Lung (tissue), 17 donors: ENCODE measurements at places on chromosomes 12 and 14. TPM values are rescaled to one million over a fixed set of nuclear protein-coding genes. Genes with fewer than 3 reads are reported as not detected.

DNA sequence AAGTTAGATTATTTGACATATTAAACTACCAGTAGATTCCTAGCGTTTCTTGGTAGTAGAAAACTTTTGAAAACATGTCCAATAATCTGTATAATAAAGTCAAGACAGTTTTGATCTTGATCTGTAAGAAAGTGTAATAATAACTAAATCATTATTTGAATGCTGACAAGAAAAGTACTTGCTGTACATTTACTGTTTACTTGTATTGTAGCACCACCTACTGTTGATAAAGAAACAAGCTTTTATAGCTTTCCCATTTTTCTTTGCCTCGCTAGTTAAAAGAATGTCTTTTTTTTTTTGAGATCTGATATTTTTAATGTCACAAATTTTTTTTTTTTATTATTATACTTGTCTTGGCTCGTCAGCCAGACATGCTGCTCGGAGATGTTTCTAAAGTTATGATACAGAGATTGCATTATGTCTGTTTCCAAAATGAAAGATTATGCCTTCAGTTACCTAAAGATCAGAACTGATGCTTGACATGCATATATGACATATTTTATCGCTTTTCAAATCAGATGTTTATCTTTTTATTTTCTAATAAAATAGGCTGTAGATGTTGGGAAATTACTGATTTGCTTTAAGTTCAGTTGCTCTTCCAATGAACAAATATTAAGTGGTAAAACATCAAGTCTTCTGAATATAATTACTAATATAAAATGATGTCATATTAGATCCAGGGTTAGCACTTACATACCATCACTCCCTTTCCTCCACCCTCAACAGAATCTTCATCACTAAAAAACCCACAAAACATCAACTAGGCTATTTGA, 140.5 kb downstream of the AKAP6 start:
- H3K36me3 ChIP-seq, result no peaks in the 10 kb centered on the region
- no peaks in the 10 kb centered on the region for H3K27me3 ChIP-seq
- H3K27ac ChIP-seq, result peak overlapping the region; percentile 7
- peaks cover 21% of the 10 kb centered on the region for H3K4me1 ChIP-seq
- no peak overlapping the region for H3K4me3 ChIP-seq

GRCh38 chr12:9114946-9115345, 773 bp downstream of the A2M start:
- no peak overlapping the region for H3K27ac ChIP-seq
- H3K4me3 ChIP-seq, result no peak overlapping the region
- no peaks in the 10 kb centered on the region for H3K4me1 ChIP-seq
- no peak for DNase-seq
- H3K36me3 ChIP-seq, result peaks cover 2% of the 10 kb centered on the region
- H3K27me3 ChIP-seq, result no peaks in the 10 kb centered on the region

GRCh38 chr12:78229591-78230101, 399.0 kb downstream of the NAV3 start:
- H3K4me1 ChIP-seq, result no peaks in the 10 kb centered on the region
- no peaks in the 10 kb centered on the region for H3K27me3 ChIP-seq
- H3K27ac ChIP-seq, result no peak overlapping the region
- no peak overlapping the region for H3K4me3 ChIP-seq
- H3K36me3 ChIP-seq, result no peaks in the 10 kb centered on the region
- DNase-seq, result no peak

Gene MANSC1
- 26.7 TPM for total RNA-seq

Gene ITGA5
- total RNA-seq, result 131 TPM

GRCh38 chr12:114916541-114916940, 232.6 kb upstream of the TBX3 start:
- no peaks in the 10 kb centered on the region for H3K36me3 ChIP-seq
- DNase-seq, result peak; percentile 67
- no peak overlapping the region for H3K4me3 ChIP-seq
- H3K27ac ChIP-seq, result no peak overlapping the region
- H3K4me1 ChIP-seq, result peaks cover 31% of the 10 kb centered on the region
- no peaks in the 10 kb centered on the region for H3K27me3 ChIP-seq

DNA sequence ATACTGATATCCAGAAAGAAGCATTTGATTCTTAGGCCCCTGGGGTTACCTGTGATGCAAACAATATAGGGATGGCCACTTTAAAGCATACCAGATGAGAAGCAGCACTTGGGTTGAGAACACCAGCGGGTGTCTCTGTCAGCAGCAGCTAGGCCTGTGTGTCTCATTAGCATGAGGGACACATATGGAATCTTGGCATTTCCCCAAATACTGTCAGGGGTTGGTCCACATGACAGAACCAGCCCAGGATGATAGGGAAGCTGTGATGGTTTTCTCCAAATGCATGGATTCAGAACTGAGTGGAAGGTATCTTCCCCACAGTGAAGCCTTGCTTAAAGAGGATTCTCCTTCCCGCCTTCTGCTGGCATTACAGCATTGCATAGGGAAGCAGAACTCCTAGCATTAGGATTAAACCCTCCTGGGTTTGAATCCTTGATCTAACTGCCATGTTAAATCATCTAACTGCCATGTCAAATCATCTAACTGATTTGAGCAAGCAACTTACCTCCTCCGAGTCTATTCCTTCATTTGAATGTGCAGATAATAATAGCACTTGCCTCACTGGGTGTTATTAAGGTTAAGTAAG, 111.5 kb upstream of the WSCD2 start:
- no peaks in the 10 kb centered on the region for H3K4me1 ChIP-seq
- no peaks in the 10 kb centered on the region for H3K36me3 ChIP-seq
- DNase-seq, result no peak
- H3K27ac ChIP-seq, result no peak overlapping the region
- no peak overlapping the region for H3K4me3 ChIP-seq

Gene DDX23
- total RNA-seq, result 62.9 TPM

- H3K27ac ChIP-seq, result no peak overlapping the region
- H3K4me3 ChIP-seq, result no peak overlapping the region
- no peak for DNase-seq
- H3K4me1 ChIP-seq, result no peaks in the 10 kb centered on the region
- no peaks in the 10 kb centered on the region for H3K27me3 ChIP-seq
Measured at GRCh38 chr12:15971211-15971610, 60.1 kb downstream of the DERA start.

Gene LMNTD1
- 14.9 TPM for total RNA-seq

DNA sequence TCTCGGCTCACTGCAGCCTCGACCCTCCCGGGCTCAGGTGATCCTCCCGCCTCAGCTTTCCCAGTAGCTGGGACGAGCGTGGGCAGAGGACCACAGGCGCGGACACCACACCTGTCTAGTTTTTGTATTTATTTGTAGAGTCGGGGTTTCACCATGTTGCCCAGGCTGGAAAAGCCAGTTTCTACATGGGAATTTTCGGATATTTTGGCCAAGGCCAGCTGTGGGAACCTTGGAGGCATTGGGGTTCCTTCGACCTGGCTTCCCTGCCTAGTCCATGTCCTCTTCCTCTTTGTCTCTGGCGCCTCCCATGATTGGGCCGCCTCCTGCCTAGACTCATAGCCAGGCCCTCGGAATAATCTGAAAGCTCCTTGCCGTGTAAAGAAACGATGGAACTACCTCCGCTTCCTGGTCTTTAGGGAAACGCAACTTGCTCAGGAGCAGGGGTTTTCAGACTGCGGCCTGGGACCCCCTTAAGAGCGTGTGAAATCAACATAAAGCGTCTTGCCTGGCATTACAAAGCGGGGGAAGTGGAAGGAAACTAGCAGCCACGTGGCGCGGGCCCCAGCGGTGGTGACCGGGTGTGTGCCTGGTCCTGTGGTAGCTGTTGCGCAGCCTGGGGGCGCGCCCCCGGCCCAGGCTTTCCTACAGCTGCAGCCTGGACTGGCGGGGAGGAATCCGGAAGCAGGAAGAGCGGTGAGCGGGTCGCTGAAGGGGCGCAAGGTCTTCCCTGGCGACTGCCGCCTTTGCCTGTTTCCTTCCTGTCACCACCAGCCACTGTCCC, 1.4 kb upstream of the HSP90AA1 start:
- H3K4me1 ChIP-seq, result peaks cover 14% of the 10 kb centered on the region
- peak overlapping the region; percentile 97 for H3K27ac ChIP-seq

GRCh38 chr12:69167648-69168165, 71.7 kb upstream of the CPSF6 start:
- H3K27ac ChIP-seq, result no peak overlapping the region
- no peaks in the 10 kb centered on the region for H3K4me1 ChIP-seq
- H3K4me3 ChIP-seq, result no peak overlapping the region
- no peaks in the 10 kb centered on the region for H3K27me3 ChIP-seq
- DNase-seq, result no peak
- no peaks in the 10 kb centered on the region for H3K36me3 ChIP-seq

Gene KRT80
- total RNA-seq, result 15.5 TPM

DNA sequence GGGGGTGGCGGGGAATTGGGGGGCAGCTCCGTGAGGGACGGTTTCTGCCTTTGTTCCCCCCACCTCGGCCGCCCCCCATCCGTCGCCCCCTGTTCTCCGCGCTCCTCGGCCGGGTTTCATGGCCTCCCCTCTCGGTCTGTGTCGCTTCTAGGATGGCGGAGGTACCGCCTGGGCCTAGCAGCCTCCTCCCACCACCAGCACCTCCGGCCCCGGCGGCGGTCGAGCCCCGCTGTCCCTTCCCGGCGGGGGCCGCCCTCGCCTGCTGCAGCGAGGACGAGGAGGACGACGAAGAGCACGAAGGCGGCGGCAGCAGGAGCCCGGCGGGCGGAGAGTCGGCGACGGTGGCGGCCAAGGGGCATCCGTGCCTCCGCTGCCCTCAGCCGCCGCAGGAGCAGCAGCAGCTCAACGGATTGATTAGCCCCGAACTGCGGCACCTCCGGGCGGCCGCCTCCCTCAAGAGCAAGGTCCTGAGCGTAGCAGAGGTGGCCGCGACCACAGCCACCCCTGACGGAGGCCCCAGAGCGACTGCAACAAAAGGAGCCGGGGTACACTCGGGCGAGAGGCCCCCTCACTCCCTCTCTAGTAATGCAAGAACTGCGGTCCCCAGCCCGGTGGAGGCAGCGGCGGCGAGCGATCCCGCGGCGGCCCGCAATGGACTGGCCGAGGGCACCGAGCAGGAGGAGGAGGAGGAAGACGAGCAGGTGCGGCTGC, 575 bp downstream of the NAA30 start:
- peaks cover 7% of the 10 kb centered on the region for H3K4me1 ChIP-seq
- H3K4me3 ChIP-seq, result peak overlapping the region; percentile 74
- peak overlapping the region; percentile 87 for H3K27ac ChIP-seq
- H3K36me3 ChIP-seq, result no peaks in the 10 kb centered on the region
- peak; percentile 55 for DNase-seq
- no peaks in the 10 kb centered on the region for H3K27me3 ChIP-seq

Gene KLHDC1
- 10.0 TPM for total RNA-seq

Gene GLT1D1
- 7.0 TPM for total RNA-seq
